Thymus (tissue), 14 donors: ENCODE measurements at places on chromosomes 6 and 20. TPM values are rescaled to one million over a fixed set of nuclear protein-coding genes. Genes with fewer than 3 reads are reported as not detected.

GRCh38 chr6:146194434-146194833 lies 165.6 kb downstream of the GRM1 start:
- no peak for DNase-seq

DNA sequence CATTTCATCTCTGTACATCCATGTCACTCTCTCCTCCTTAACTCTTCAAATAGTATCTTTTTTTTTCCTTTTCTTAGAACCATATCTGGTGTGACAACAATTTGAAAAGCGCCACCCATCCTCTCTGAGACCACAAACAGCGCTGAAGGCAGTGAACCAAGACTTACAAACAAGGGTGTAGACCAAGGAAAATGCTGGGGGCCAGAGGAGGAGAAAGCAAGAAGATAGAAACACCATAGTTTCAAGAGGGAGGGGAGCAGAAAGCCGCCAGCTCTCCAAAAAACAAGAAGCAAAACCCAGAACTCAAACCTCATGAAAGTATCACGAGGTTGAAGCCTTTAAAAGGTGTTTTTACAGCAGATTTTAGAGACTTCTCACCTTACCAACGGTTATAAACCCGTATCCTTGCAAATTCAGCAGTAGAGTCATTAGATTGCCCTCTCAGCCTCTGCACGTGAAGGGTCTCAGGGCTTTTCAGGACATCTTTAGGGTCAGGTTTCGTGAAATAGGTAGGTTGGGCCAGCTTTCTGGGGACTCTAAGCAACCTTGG lies 13.3 kb upstream of the RIPOR2 start:
- no peak for DNase-seq

GRCh38 chr20:33653218-33653899 lies 8.8 kb upstream of the C20orf144 start:
- DNase-seq, result no peak

GRCh38 chr6:149433881-149434280 lies 33.8 kb downstream of the SUMO4 start:
- DNase-seq, result no peak

DNA sequence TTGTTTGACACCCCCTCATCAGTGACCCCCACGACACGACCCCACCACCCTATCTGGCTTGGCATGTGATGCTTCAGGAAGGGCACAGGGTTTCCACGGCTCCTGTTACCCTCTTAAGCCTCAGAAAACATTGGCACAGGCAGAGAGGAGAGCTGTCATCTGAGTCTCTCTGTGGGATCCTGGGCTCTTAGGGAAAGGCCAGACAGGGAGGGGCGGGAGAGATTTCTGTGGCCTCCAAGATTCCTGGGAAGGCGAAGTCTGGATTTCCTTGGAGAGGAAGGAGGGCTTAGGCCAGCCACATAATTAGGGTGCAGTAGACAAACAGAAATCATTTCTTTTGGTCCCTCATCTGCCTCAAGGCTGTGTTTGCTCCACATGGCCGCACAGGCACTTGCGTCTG lies 191.6 kb upstream of the SNX9 start:
- DNase-seq, result no peak

DNA sequence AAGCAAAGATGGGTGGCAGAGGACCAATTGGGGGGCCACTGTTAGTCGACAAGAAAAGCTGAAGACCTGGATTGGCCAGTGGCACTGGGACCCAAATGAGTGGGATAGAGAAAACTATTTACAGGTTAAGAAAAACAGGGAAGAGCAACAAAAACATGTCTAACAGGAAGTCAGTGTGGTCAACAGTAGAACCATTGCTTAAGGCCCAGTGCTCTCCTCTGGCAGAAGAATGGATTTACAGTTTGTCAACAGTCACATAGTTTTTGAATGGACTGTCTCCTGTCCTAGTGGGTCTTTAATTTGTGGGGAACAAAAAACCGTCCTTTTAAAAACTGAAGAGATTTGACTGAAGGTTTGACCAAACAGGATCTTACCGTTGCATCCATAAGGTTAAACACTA lies 12.1 kb upstream of the WTAP start:
- DNase-seq, result no peak

GRCh38 chr6:108114841-108115597 lies 40.5 kb upstream of the OSTM1 start:
- DNase-seq, result no peak

- DNase-seq, result no peak
Observed at GRCh38 chr6:116579143-116579542, 7.8 kb downstream of the RWDD1 start.

The LGSN gene
- total RNA-seq, result 0.14 TPM

The CSE1L gene
- total RNA-seq, result 84.0 TPM

The HTR1E gene
- total RNA-seq, result not detected

The ZNF76 gene
- 13.9 TPM for total RNA-seq

The GRM1 gene
- under 0.01 TPM for total RNA-seq

The GABRR1 gene
- under 0.01 TPM for total RNA-seq

The CD40 gene
- total RNA-seq, result 22.8 TPM

The LY6G6F gene
- 0.05 TPM for total RNA-seq
